ENCODE measurements at places on chromosomes 5 and 9.

GRCh38 chr9:136191960-136192286, 13.0 kb downstream of the LHX3 start:
- DNase-seq = no peak

DNA sequence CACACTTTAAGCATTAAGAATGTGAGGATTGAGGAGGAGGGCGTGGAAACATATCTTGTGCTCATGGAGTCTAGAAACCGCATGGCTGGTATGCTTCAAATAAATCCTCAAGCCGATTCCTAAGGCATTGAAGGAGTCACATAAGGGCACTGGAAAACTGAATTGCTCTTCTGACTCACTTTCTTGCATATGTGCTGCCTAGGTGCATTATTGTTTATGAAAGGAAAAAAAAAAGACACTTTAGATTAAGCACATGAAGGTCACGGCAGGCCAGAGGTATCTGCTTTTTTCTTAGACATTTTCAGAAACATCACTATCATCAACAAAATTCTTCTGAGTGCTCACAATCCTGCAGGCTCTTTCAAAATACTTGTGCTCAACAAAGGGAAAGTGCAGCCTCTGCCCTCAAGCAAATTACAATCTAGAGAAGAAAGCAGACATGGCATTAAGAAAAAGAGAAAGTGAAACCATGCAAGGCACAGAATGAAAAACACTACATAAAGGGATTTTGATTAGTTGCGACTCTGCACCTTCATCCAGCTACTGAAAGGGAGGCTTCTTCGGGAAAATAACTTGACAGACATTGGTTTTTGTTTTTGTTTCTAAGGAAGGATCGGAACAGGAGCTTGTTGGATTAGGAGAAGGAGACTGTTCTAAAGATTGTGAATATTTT, 2117.6 kb downstream of the MAT2B start:
- DNase-seq = no peak

DNA sequence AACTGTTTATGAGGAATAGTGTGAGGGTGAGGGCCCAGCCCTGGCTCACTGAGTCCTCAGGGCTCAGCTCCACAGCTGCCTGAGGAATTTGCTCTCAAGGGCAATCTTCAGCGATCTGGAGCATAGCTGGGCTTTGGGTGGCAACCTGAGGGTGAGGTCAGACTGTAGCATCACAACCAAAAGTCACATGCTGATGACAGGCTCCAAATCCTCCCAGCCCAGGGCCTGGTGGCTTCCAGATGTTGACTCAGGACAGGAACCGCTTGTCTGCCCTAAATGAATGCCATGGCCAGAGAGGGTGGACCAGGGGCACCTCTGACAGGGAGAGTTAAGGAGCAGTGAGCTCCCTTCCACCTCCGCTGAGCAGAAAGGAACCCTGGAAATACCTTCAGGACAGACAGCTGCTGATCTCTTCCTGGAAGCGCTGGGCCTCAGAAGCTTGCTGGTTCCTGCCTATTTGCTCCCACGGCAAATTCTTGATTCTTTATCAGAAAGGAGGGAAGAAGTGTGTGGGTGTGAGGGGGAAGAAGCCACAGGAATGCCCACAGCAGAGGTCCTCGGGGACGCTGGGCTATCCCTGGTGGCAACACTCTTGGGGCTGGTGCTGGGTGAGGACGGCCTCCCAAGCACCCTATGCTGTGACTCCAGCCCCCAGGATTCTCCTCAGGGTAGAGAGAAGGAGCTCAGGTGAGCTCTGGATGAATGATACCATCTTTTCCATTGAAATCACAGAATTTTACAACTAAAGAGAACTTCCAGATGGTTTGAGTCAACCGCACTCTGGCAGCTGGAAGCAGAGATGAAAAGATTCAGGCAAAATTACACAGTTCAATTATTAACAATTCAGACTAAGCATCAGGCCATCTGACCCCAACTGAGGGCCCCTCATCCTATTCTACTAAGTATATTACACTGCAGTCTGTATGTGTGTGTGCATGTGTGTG, 13.8 kb upstream of the CTSL start:
- DNase-seq = no peak

GRCh38 chr5:137564398-137564961, 65.4 kb upstream of the SPOCK1 start:
- DNase-seq = no peak

DNA sequence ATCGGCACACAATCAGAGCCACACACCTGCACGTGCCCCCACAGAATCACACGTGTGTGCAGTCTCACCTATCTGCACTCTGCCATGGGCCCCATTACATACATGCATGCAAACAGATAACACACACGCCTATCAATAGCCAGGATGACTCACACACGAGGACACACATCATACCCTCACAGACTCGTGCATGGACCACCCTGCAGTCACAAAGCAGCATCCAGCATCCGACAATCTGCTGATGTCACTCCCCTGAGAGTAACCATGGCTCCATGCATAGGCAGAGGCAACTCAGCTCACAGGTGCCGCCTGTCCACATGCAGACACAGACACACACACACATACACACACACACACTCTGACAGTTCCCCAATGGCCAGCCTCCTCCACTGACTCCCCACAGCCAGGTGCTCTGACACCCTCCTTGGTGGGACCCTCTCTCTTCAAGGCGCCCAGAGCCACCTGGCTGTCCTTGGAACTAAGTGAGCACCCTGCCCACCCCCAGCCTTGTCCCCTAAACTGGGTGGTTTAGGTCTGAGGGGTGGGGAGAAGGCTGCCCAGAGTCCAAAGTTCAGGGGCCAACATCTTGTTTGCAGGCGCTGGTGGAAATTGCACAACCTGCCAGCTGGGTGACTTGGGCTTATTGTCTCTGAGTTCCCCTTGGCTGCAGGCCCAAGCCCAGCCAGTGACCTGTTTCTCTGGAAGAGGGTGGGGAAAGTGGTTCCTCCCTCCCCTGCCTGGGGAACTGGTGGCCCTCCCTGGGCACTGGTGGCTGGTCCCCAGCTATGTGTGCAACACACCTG, 34.6 kb upstream of the NEK6 start:
- DNase-seq = peak; percentile 44

GRCh38 chr9:38012767-38013450, 56.1 kb downstream of the SHB start:
- no peak for DNase-seq

GRCh38 chr5:176180781-176181180, 57.4 kb upstream of the SIMC1 start:
- DNase-seq = no peak

- DNase-seq = no peak
Measured at GRCh38 chr9:131348631-131349521, 45.0 kb upstream of the PRRC2B start.

DNA sequence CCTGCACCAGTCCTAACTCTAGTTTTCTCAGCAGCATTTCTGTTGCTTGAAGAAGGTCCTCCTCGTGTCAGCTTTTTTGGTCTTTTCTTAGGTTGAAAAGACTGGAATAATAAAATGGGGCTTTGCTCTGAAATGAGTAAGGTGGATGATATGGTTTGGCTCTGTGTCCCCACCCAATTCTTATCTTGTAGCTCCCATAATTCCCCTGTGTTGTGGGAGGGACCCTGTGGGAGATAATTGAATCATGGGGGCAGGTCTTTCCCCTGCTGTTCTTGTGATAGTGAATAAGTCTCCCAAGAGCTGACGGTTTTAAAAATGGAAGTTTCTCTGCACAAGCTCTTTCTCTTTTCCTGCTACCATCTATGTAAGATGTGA, 53.6 kb downstream of the LIX1 start:
- no peak for DNase-seq

DNA sequence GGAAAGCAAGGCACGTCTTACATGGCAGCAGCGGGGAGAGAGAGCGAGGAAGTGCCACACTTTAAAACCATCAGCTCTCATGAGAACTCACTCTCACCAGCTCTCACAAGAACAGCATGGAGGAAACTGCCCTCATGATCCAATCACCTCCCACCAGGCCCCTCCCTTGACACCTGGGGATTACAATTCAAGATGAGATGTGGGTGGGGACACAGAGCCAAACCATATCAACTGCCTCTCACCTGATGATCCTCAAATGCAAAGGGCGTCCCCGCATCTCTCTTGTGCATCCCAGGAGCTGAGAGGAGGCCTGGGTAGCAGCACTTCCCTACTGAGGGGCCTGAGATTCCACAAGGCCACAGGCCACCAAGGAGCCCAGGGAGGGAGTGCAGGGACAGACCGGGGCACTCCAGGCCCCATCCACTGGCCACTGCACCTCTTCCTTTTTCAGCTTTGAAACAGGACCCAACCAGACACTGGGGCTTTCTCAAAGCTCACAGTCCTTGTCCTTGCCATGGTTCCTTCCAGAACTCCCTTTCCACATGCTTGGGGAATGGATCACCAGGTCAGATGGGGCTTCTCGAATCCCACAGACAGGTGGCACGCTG, 54.5 kb upstream of the IL17B start:
- DNase-seq = no peak

DNA sequence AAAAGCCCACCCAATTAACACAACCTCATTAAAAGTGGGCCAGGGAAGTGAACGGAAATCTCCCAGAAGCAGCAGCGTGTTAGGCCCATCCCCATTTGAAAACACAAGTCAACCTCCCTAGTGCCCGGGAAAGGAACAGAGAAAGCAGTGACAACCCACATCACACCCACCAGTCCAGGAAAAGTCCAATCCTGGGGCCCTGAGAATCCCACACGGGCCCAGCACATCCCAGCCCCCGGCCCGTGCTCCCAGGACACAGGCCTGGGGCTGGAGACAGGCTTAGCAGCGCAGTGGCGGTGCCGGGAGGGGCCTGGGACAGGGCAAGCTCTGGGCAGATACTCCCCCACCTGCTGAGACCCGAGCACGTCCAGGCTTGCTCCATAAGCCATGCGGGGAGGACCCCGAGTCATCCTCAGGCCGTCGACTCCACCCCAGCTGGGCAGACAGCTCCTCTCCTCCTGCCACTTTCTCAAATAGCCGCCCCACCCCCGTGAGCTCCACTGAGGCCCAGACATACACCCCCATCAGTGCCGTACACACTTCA, 101.0 kb downstream of the KCNT1 start:
- no peak for DNase-seq

DNA sequence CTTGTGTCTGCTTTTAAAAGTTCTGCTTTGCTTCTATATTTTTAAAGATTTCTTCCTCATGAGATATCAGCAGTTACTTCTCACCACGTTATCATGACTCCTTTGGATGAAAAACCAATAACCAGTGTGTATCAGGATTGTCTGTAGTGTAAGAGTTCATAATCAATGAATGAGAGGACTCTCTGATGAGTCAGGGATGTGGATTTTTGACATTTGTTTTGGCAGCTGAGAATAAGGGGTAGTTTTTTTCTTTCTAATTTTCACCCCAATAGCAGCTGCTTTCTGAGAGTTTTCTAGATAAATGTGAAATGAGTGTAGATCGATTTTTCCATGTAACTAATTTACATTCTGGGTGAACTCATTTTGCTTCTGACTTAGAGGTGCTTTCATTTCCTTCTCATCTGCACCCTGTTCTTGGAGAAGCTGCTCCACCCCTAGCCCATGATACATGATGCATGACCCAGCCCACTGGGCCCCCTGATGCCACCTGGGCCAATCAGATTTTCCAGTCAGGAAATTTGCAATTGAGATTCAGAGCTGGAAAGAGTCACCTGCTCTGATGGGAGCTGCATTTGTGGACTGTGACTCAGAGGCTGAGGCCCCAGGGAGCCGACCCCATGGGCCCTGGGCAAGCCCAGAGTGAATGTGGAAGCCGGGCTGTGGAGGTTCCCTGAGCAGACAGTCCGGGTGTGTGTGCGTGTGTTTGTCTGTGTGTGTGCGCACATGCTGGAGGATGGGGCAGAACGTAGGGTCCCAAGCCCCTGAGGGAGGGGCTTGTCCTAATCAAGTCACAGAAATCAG, 159.3 kb downstream of the RGS3 start:
- DNase-seq = peak; percentile 49

DNA sequence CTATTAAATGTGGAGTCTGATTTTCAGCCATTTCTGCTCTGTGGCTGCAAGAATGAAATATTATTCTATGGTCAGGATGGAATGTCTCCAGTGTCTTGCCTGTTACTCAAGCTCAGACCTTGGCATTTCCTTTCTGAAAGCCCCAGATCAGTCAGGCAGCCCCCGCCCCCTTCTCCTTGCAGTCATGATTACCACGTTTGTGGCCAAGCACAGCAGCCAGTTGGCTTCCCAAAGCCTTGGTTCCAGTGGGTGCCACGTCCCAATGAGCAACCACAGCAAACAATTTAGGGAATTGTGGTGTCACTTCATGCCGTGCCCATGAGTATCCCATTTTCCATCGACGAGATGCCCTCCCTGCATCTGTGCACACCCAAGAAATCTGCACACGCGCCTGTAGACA, 9.7 kb upstream of the OBP2A start:
- no peak for DNase-seq

- no peak for DNase-seq
Measured at GRCh38 chr5:146344155-146345118, 5.8 kb downstream of the POU4F3 start.

GRCh38 chr5:83354958-83355357, 116.6 kb upstream of the VCAN start:
- no peak for DNase-seq

DNA sequence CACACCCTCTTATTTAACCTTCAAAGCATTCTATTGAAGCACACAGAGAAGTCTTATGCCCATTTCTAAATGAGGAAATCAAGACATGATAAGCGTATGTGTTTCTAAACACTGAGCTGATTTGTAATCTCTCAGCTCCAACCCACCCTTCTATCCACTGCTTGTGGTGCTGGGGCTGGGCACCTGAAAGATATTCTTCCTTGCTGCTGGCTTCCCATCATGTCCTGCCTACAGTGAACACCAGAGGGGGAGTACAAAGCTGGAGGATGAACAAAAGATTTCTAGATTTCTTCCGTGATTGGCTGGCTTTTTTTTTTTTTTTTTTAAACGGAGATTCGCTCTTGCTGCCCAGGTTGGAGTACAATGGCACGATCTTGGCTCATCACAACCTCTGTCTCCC, 14.4 kb downstream of the ACTL7A start:
- DNase-seq = no peak

- no peak for DNase-seq
Measured at GRCh38 chr5:133382661-133383579, 229.4 kb downstream of the FSTL4 start.

- no peak for DNase-seq
Measured at GRCh38 chr9:14531341-14532269, 161.6 kb downstream of the ZDHHC21 start.

DNA sequence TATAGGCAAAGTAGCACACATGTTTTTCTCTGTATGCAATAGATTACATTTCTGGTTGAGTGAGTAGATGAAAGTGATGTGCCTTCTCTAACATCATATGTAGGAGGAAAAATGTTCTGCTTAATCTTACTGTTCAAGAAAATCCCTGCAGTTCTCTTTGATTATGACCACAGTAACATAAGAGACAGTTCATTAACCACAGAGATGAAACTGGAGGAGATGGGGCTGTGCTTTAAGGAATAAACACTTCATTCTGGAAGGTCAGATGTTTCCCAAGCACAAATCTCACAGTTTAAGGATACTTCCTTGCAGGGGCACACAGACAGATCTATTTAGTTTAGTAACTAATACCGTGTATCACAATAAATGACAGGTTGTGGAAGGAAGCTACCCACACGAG, 150.2 kb downstream of the SEMA5A start:
- DNase-seq = peak; percentile 35

- peak; percentile 76 for DNase-seq
Measured at GRCh38 chr9:129726322-129727160, 26.3 kb downstream of the PTGES start.
